ENCODE measurements at places on chromosomes 5 and 9.

- no peak for DNase-seq
These were observed 322.4 kb downstream of the TMEM167A start for GRCh38 chr5:82754759-82755158.

DNA sequence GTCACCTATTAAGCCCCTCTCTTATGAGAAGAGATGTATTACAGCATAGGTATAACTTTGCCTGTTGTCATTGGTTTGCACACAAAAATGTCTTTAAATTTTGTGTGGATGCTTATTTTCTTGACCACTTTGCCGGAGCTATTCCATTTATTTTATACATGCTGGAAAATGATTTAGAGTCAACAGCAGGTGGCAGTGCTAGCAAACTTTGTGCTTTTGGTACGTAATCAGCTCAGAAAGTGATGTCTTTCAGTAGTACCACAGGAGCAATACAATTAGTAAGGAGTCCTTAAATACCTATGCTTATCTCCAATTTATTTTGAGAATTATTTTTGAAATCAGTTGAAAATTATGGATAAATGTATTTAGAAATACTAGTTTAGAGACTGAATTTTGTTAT is 19.8 kb upstream of the NUDT12 start:
- no peak for DNase-seq

DNA sequence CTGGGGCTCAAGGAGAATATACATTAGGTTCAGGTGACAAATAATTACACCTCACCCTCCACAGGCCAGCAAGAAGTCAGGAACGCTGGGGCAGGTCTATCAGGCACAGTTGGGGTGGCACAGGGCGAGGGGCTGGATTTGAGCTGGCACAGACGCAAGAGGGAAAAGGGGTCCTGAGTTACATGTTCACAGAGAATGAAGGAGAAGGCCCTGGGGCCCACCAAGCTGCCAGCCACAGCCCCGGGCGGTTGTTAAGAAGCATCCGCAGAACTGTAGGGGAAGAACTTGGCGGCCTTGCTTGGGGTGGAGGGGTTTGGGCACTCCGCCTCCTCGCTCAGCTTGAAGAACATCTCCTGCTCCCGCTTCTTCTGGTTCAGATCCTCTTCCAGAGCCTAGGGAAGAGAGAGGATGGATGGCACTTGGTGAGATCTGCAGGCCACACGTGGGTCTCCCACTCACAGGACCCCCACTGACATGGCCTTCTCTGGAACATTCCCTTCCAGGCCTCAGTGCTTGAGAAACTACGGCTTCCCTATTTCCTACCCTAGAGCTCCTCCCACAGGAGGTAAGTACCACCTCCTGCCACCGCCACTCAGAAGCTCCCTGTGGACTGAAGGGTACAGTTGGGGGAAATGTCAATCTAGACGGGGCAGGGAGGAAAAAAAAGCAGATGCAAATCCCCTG is 38.3 kb upstream of the FBXW11 start:
- no peak for DNase-seq

DNA sequence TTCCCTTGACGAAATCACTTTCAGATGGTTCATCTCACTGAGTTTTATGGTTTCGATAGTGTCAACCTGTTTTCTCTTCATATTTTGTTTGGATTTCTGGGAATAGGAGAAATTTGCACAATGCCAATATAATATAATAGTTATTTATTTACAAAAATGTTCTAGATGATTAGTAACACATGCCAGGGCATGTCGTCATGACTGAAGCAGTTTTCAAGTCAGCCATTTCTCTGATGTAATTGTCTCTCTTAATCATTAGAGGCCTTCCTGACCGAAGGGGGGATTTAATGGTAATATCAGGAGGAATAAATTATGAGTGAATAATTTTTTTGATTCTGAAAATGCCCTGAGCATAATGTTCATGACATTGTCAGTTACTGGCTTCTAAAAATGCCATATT is 246.5 kb upstream of the ATP10B start:
- DNase-seq: no peak

GRCh38 chr5:142982821-142983200 is 212.6 kb downstream of the ARHGAP26 start:
- DNase-seq: no peak

- DNase-seq: no peak
These were observed 153.8 kb downstream of the HCN1 start for GRCh38 chr5:45542421-45542820.

GRCh38 chr5:151128817-151129216 is 28.8 kb downstream of the ANXA6 start:
- DNase-seq: no peak

DNA sequence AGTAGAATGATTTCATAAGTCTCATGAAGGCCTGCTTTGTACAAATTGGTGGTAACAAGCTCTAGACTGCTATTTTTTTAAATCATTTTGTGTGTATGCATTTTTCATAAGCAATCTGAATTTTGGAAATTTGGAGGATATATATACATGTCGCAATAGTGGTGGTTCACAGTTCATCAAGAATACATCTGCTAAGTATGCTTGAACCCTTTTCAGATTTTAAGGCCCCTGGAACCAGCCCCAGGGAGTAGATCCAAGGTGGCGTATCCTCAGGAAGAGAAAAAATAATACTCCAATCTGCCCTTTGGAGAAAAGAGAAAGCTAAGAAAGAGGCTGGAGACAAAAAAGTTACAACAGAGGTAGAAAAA is 141.6 kb downstream of the HINT1 start:
- no peak for DNase-seq

DNA sequence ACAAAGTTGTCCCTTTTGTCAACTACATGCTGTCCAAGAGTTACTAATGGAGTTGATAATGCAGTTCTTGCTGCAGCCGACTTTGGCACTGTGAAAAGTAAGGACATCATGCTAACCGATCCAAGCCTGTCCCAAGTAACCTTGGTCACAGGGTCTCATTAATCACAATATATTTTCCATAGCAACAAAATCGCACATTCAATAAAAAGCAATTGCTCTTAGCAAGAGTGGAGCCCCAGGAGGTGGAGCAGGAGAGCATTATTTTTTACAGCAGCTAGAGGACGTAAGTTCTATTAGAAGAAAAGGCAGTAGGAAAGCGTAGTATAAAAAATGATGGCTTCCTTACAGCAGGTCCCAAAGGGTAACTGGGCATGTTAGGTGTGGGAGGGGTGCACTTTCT is 570.3 kb downstream of the EBF1 start:
- no peak for DNase-seq

DNA sequence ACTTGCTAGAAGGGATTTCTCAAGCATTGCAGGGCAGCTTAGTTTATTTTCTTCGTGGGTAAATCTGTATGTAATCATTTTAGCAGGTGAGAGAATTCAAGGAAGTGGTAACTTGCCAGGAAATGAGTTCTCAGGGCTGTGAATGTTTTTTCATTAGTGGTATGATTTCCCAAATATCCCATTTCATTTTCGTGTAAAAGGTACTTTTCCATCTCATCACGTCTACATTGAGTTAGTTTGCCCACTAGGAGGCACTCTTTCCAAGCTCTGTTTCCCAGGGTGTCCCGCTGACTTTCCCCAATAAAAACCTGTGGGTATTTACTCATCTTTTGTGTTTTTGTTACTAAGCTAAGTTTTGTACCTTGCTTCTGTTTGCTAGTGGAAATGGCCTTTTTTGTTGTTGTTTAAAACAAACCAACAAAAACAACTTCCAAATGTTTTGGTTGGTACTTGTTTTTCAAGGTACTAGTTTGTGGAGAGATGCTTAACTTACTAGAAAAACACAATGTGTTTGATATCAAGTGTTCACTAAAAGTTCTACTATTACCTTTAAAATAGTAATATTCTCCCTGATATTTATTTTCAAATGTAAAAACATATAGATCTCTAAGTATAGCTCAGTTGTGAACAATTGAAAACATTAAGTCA is 373.6 kb downstream of the ADGRV1 start:
- DNase-seq: no peak

DNA sequence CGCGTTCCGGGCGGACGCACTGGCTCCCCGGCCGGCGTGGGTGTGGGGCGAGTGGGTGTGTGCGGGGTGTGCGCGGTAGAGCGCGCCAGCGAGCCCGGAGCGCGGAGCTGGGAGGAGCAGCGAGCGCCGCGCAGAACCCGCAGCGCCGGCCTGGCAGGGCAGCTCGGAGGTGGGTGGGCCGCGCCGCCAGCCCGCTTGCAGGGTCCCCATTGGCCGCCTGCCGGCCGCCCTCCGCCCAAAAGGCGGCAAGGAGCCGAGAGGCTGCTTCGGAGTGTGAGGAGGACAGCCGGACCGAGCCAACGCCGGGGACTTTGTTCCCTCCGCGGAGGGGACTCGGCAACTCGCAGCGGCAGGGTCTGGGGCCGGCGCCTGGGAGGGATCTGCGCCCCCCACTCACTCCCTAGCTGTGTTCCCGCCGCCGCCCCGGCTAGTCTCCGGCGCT is at the start of gene DAPK1:
TSS of gene DAPK1 (plus strand) at position 264 of the 442 bp plus-strand sequence. CDS start 1,211 bp downstream, outside the sequence.
- DNase-seq: no peak

GRCh38 chr9:71891557-71892189 is 19.3 kb downstream of the ABHD17B start:
- no peak for DNase-seq

- no peak for DNase-seq
These were observed 128.8 kb upstream of the MAP3K1 start for GRCh38 chr5:56686337-56687195.

DNA sequence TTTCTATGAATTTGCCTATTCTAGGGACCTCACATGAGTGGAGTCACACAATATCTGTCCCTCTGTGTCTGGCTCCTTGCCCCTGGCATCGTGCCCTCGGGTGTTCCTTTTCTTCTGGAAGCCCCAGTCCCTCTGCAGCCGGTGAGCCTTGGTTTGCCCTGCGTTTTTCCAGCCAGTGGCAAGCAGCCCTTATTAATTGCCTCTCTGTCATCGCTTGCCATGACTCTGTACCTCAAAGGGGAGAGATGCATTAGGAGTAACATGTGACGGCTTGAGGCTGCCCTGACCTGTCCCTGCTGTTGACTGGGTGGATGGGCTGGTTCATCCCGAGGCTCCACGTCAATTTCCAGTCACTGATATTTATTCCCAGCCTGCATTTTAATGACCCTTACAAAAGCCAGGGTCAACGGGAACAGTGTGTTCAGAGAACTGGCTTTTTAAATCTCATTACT is 87.3 kb downstream of the CFAP90 start:
- no peak for DNase-seq

DNA sequence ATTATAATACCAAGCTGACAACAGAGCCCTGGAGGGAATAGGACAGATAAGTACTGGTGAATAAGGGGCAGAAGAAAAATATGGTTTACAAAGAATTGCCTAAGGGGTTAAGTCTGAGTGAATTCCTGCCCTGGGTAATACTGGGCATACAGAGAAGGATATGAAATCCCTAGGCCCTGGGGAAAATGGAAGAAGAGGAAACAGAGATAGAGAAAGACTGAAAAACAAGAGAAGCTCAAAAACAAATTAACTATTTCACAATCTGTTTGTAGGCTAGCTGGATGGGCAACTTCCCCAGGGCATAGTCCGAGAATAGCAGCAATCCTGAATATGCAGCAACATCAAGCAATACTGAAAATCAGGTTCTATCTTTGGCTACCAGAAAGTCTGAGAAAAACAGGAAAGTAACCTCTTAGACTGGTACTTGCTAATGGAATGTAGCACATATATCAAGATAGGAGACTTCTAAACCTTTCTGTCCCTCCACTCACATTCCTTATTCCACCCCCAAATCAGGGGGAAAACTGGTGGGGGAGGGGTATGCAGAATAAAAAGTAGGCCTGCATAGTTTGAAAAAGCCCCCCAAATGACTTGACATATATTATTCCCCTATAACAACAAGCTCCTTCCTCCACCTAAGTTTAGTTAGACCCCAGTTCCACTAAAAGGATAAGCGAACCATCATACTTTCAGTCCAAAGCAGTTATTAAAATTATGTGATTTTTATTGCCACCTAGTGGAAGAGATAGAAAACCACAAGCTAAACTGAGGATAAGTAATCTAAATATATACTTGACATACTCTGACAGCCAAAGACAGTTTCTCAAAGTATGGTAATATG is 20.6 kb downstream of the SLC38A9 start:
- no peak for DNase-seq

DNA sequence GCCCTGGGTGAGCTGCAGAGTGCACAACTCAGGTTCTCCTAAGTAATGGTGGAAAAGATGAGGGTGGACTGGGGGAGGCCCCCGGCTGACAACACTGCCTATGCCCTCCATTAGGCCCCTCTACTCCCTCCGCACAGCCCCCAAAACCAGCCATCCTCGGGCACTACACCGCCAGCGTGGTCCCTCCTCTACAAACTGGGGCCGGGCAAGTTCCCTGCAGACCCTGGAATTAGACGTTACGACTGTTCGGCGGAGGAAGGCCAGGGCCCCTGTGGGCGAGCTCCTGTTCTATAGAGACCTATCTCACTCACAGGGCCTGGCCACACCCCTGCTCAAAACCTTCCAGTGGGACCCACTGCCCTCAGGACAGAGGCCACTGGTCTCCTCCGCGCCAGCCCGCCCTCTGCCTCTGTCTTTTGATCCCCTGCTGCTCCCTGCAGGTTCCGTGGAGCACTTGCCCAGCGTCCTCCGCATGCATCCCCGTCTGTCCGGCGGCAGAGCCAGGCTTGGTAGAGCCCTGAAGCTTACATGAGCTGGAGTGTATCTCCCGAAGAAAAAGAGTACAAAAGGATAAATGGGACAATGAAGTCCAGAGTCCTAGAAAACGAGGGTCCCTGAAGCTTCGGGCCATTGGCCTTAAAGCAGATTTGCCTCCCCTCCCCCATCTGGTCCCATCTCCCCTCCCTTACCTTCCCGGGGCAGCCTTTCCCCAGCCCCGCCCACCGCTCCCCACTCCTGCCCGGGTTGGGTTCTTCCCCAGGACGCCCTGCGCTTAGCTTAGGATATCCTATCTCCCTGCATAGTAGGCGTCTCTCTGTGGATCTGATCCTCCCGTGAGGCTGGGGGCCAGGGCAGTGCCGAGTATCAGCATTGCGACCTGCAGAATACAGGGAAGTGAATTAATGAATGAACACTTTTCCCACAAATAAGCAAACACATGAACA is 71.3 kb downstream of the HRH2 start:
- no peak for DNase-seq

DNA sequence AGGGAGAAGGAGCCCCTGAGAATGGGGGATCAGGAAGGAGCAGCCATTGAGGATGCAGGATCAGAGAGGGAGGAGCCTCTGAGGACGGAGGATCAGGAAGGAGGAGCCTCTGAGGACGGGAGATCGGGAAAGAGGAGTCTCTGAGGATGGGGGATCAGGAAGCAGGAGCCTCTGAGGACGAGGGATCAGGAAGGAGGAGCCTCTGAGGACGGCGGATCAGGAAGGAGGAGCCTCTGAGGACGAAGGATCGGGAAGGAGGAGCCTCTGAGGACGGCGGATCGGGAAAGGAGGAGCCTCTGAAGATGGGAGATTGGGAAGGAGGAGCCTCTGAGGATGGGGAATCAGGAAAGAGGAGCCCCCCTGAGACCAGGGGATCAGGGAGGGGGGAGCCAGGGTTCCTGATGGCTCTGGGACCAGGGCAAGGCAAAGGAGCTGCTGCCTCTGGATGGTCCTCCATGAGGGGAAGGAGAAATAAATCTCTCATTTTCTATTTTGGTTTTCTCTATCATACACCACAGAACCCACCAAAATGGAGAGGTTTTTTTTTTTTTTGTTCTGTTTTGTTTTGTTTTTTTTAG is 22.6 kb upstream of the SARDH start:
- no peak for DNase-seq

GRCh38 chr9:106862110-106862820 is 701 bp upstream of the ZNF462 start:
- no peak for DNase-seq

All from stimulated activated CD8-positive, alpha-beta memory T cell treated with anti-CD3 and anti-CD28 coated beads, Interleukin-4, amount 100 ng/mL, for 4 hours (primary cell).